ENCODE measurements at places on chromosomes 12 and 14.

GRCh38 chr12:1835211-1836131 lies 15.1 kb downstream of the LRTM2 start:
- DNase-seq, result no peak

GRCh38 chr14:88481794-88482193 lies 73.0 kb downstream of the PTPN21 start:
- no peak for DNase-seq

DNA sequence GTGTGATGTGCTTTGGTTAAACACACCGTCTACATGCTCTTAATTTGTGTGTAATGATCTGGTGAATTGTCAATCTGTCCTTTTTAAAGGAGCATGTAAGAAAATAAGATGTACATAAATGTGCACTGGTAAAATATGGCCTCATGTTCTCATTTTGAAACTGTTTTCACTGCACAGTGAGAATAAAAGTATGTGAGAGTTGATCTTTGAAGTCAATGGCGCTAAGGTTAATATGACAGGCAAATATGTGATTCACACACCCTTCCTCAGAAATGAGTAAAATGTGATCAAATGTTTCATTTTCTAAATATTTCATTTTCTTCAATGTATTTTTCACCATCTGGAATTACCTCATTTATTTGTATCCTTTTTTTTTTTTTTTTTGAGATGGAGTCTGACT lies 8.3 kb upstream of the RNU6-7 start:
- no peak for DNase-seq

GRCh38 chr12:89621521-89621920 lies 87.1 kb downstream of the ATP2B1 start:
- peak; percentile 3 for DNase-seq

GRCh38 chr12:52715416-52715815 lies 12.1 kb upstream of the KRT77 start:
- no peak for DNase-seq

GRCh38 chr12:22321638-22322037 lies 12.9 kb downstream of the ST8SIA1 start:
- DNase-seq, result peak; percentile 40

DNA sequence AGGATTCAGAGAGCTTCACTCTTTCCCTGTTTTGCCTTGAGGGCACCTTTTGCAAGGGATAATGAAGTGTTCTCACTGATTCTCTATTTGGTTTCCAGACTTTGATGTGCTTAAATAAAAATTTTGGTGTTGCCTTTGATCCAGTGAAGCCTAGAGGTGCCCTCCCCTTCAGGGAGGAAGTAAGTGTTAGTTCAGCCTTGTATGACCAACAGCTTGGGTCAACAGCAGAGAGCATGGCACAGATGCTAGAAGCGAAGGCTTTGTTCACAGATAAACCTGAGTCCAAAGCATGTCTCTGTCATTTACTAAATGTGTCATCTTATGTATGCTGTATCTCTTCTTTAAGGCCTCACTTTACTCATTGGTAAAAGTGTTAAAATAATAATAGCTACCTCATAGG lies 52.8 kb upstream of the STXBP6 start:
- DNase-seq, result no peak

DNA sequence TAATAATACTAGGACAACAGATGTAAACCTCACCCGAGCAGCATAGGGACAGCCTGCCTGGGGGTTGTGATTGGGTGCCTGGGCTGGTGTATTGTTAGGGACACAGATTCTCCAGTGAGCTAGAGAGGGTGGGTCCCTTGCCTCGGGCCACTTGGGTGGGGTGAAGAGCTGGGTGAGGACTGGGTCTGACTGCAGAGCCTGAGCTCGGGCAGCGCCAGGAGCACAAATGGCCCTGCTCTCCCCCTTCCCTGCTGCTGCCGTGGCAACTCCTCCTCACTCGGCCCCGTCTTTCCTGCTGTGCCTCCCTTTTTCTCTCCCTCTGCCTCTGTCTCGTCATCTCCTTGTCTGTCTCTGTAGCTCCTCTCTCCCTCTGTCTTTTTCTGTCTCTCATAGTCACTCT lies 115.4 kb downstream of the GLT1D1 start:
- no peak for DNase-seq

GRCh38 chr14:71267007-71267513 lies 359.8 kb downstream of the PCNX1 start:
- DNase-seq, result peak; percentile 82

GRCh38 chr14:22268875-22269274 lies 320.1 kb downstream of the DAD1 start:
- DNase-seq, result peak; percentile 63

DNA sequence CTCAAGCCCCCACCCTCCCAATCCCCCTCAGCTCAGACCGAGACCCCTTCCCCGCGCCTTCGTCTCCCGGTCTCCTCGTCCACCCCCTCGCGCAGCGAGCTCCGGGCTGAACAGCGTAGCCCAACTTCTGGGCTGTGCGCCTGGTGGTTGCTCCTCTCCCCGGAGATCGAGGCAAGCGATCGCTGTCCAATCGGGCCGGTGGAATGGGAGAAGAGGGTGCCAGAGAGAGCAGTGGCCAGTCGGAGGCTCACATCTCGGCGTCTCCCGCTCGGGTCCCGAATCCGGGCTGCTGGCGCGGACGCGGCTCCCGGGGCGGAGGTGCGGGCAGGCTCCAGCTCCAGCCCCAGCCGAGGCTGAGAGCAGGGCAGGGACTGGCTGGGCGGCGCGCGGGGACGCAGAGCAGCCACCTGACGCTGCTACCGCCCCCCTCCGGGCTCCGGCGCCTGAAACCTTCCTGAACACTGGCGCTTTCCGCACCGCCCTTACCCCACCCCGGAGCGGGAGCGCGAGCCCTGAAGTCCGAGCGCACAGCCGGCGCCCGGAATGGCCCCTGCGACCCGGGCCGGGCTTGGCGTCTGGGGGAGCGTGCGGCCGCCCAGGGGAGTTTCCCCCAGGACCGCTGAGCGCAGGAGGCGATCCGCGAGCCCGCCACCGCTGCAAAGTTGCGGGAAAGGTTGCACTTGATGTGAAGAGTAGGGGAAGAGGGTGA lies 508 bp upstream of the KCNH5 start:
- peak; percentile 54 for DNase-seq

GRCh38 chr14:100122481-100123223 lies 36.8 kb downstream of the DEGS2 start:
- DNase-seq, result no peak

DNA sequence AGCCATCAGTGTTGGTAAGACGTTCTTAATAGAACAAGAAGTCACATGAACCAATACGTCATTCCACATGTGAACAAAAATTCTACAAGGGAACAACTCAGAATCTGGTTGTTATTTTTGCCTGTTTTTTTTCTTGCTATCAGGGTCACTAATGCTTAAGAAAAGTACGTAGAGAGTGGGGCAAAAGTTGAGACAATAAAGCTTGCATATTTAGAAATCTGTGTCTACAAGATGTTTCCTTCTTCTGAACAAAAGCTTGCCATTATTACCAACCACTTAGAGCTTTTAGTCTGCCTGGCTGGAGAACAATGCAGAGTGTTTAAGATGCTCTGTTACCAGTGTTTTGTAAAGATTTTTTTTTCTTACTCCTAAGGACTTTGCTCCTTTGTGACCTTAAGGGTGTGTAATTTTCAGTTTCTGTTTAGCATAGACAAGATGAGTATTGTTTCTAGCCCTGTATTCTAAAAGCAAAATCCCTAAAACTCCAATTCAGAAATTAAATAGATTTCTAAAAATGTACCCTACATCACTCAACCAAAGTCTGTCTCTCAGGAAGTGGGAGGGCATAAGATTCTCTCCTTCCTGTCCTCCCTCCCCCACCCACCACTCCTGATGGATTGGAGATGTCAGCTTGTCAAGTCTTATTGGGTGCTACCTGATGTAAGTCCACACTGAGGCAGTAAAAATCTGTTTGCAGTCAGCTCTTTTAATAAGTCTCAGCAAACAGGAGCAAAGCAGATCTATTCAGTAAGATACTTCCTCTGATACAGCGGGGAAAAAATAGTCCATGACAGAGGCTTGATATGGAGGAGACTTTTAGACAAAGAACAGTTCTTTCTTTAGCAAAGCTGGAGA lies 267.6 kb downstream of the GRIN2B start:
- no peak for DNase-seq

- DNase-seq, result no peak
Measured at GRCh38 chr12:120252071-120252906, 13.2 kb downstream of the PXN start.

GRCh38 chr12:50992819-50993218 lies 33.4 kb downstream of the SLC11A2 start:
- DNase-seq, result no peak

DNA sequence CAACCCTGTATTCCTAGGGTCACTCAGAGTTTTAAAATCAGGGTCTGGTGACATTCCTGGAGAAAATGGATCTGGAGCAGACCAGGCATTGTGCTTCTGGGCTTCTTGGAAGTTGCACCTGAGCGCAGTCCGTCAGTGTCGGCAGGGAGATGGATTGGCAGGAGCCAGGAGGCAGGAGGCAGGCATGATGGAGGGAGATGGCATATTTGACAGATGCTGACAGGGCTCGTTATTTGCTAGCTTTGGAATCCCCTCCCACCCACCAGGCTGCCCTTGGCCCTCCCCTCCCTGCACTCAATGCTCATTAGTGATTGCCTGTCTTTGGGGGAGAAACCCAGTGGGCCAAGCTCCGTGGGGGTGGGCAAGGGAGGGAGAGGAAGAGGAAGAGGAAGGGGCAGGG lies 4.7 kb downstream of the CISTR start:
- DNase-seq, result no peak

DNA sequence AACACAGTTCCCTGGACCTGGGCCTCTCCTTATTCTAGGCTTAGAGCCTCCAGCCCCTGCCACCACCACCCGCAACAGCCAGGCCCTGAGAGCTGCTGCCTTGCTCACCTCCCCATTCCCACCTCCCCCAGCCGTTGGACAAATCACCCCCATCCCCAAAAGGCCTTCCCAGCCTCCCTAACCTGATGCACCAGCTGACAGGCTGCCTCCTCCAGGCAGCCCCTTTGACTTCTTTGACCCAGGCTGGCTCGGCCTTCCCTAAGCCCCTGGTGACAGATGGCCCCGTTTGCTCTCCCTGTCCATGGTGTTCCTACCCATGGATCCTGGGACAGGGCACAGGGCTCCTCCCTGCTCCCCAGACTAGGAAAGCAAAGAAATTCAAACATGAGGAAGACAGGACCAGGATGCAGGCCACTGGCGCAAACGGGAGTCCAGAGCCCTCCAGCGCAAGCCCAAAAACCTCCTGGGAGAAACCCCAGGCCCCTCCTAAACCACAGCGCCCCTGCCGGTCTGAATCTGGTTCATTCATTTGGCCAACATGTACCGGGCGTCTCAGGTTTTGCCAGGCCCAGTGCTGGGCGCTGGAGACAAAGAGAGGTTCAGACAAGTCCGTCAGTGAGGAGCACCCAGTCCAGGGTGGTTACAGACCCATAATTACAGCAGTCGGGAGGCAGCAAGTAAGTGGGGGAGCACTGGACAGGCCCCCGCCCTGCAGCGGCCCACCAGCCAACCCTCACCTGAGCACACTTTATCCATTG lies 2.4 kb downstream of the AKT1 start:
- no peak for DNase-seq

DNA sequence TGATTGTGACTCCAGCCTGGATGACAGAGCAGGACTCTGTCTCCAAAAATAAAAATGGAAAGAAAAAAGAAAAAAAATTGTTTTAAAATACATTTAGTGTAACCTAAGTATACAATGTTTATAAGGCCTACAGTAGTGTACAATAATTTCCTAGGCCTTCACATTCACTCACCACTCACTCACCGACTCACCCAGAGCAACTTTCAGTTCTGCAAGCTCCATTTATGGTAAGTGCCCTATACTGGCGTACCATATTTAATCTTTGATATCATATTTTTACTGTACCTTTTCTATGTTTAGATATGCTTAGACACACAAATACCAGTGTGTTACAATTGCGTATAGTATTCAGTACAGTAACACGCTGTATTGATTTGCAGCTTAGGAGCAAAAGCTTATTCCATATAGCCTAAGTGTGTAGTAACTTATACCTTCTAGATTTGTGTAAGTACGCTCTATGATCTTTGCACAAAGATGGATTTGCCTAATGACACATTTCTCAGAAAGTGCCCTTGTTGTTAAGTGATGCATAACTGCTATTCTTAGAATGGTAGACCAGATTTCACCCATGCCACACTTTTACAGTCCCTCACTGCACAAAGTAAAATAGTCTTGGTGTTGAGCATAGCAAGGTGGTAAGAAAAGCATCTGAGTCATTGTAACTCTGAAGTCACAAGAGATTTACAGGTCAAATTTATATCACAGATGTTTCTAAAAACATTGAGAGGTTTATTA lies 151.9 kb downstream of the LRRK2 start:
- DNase-seq, result no peak

DNA sequence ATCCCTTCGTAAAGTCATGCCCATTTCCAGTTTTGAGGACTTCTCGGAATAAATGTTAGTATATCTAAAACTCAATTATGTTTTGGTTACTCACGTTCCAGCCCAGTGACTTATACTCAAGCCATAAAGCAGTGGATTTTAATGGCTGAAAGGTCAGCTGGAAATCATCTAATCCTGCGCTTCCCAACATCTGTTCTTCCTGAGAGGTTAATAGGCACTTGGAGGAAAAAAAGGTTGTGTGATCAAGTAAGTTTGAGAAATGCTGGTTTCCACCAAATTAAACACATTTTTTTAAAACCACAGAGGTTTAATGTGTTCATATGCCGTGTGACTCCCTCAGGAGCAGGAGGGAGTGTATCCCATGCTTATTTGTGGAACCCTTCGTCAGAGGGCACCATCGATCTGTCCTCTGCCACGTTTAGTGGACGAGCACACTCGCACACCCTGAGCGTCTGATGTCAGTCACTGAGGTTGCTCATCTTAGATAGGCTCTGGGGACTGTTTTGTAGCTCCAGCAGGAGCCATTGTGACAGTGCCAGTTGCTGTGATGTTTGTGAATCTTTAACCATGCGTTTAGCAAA lies 41.4 kb downstream of the FBXL14 start:
- DNase-seq, result no peak

DNA sequence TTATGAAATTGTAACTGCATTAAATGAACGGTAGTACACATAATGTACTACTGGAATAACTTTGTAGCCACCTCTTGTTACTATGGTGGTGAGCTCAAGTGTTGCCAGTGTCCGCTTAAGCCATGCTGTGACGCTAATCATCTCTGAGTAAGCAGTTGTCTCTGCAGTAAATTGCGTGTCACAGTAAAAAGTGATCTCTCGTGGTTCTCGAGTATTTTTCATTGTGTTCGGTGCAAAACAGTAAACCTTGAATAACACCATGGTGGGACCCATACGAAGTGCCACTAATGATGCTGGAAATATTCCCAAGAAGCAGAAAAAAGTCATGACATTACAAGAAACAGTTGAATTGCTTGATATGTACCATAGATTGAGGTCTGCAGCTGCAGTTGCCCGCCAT lies 524.8 kb downstream of the SOX5 start:
- DNase-seq, result no peak

GRCh38 chr12:43653917-43654316 lies 101.9 kb upstream of the ADAMTS20 start:
- DNase-seq, result no peak

- DNase-seq, result no peak
Measured at GRCh38 chr12:47302111-47302671, 222.4 kb upstream of the AMIGO2 start.

All from fibroblast of lung (primary cell).